CD4-positive, alpha-beta T cell treated with Interleukin-17A for 4 hours (primary cell): ENCODE measurements at places on chromosomes 5 and 9.
A peak's percentile ranks its signal among the peaks of the same experiment; 100 is the strongest.

DNA sequence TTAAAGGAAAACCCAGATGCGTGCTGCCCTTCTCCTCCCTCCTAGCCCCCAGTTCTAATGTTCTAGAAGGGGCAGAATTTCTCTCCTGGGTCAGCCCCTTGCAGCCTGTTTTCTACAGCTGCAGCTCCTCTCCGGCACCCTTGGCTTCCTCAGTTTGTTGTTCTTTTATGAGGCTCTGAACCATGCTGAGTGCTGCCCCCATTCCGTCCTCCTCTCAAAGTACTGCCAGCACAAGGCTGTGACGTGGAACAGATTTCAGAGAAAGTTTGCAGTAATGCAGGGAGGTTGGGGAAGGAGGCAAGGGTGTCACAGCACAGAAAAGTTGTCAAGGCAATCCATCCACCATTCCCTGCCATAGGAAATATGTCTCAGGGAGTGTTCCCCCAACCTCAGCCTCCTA, 63.3 kb downstream of the RGS3 start:
- no peak for DNase-seq

- no peak for DNase-seq
Measured at GRCh38 chr5:142823806-142824205, 53.6 kb downstream of the ARHGAP26 start.

- no peak for DNase-seq
Measured at GRCh38 chr5:67992923-67993322, 222.6 kb upstream of the PIK3R1 start.

DNA sequence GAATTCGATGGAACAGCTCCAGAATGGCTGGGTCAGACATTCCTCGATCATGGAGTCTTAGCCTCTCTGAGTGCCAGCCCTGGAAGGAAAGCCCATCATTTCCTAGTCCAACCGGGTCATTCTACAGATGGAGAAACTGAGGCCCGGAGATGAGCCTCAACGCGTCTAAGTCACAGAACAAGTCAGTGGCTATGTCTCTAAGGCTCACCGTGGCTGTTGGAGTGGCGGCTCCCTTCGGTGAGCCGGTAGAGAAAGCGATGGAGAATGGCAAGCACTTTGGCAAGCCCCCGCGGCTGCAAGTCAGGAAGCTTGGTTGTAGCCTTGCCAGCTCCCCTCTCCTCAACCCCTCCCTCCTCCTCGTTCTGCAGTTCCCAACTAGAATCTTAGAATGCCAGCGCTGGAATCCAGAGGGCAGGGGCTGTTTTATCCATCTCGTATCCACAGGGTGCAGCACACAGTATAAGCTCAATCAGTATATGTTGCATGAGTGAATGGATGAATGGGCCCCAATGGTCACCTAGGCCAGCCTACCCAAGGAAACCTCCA, 438 bp upstream of the ARSI start:
- DNase-seq: no peak

- DNase-seq: no peak
Measured at GRCh38 chr9:68482548-68482947, 58.1 kb downstream of the TMEM252 start.

- DNase-seq: no peak
Measured at GRCh38 chr9:105864248-105864898, 170.0 kb downstream of the TMEM38B start.

DNA sequence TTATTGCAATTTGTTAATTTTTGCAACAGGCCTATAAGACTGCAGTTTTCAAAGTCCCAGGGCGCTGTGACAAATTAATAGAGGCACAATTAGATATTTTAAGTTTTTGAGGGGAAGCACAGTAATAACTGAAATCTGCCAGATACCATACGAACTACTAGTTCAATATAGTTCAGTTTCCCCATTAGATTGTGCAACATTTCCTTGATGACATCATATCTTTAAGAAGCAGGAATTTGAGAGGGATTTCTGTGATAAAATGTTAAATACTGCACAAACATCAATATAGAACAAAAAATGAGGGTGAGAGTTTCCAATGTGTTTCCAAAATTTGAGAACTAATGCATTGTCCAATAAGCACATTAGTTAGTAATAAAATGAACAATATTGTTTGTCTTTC, 56.7 kb upstream of the GRIN3A start:
- DNase-seq: no peak

DNA sequence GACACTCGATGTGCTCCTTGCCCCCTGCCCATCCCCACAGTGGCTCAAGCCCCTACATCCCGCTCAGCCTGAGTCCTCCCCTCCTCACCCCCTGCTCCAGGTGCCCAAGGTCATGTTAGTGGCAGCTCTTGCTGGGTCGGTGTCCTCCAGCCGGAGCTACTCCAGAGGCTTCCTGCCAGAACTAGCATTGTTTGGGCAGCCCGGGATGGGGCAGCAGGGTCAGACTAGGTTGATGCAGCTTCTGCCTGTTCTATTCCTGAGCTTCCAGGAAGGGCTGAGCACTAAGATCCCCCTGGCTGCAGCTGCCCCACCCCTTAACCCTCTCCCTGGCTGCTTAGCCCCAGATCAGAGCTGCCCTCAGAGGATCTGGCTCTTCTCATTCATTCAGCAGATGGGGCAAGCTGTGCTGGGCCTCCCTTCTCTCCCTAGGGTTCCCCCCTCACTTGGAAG, 671 bp downstream of the RGS14 start:
- peak; percentile 26 for DNase-seq

DNA sequence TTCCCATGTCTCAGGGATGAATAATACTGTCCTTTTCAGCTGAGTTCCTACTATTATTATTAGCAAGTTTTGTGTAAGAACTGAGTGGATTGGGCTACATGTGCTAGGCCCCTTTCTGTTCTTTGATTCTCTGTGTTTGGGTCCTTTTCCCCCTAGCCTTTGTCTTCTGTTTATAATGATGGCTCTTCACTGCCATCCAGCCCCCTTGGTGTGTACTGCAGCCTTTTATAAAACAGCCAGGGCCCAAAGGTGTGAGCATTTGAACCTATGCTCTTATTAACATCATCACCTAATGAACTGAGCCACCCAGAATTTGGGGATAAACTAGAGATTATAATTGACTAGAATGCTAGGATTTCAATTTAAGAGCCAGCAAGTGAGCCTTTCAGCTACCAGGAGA, 52.6 kb downstream of the PLAC8L1 start:
- DNase-seq: no peak

- DNase-seq: no peak
Measured at GRCh38 chr5:154999865-155000264, 13.7 kb upstream of the KIF4B start.

- peak; percentile 49 for DNase-seq
Measured at GRCh38 chr9:121071756-121072421, 2.9 kb upstream of the CNTRL start.

GRCh38 chr5:164119806-164120447, 614.5 kb downstream of the MAT2B start:
- DNase-seq: no peak

DNA sequence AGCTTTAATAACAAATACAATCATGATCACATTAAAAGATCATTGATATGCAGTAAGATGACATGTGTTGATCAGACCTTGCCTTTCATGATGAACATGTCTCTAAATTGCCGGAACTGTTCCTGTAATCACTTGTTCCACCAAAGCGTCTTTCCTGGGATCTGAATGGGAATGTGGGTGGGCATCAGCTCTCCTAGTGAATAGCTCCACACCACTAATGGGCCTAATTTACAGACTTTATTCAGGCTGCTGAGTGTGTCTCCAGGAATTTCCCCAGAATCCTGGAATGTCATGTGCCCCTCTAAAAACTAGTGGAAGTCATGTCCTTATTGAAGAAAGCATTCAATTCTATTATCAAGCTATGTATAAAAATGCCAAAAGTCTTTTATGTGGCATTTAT, 765.1 kb upstream of the CTNND2 start:
- no peak for DNase-seq

DNA sequence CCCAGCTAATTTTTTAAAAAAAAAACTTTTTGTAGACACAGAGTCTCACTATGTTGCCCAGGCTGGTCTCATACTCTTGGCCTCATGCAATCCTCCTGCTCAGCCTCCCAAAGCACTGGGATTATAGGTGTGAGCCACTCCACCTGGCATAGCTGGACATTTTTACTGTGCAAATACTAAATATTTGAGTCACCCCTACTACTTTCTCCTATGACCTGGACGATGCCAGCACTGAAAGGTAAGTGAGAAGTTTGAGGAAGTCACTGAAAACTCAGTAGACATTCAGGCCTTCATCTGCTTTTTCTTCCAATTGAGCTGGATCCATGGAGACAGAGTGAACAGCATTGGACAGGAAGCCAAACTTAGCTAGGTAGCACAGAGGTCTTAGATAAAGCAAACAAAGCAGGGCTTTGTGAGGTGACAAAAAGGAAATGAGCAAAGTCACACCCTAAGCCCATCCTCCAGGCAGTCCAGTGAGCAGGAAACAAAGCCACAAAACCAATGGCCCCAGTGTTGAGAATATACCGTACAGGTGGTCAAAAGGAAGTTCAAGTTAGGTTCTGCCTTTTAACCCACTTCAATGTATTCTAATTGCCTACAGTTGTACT, 192.6 kb upstream of the RASA1 start:
- peak; percentile 22 for DNase-seq

DNA sequence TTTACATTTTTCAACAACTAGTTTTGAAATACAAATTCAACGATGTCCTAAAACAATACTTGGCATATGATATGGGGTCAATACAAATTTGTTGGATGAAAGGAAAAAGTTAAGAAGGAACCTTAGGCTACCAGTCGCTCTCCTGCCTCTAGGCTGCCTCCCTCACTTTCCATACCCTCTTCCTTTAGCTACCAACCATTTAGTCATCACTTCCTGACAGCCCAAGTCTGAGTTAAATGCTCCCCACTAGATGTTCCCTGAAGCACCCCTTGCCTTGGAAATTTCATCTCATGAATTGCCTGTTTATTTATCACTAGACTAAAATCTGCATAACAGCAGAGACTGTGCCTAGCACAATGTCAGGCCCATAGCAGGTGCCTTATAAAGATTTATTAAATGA, 2.7 kb upstream of the LARS1 start:
- no peak for DNase-seq

- DNase-seq: no peak
Measured at GRCh38 chr5:96562614-96563013, 99.6 kb upstream of the CAST start.

DNA sequence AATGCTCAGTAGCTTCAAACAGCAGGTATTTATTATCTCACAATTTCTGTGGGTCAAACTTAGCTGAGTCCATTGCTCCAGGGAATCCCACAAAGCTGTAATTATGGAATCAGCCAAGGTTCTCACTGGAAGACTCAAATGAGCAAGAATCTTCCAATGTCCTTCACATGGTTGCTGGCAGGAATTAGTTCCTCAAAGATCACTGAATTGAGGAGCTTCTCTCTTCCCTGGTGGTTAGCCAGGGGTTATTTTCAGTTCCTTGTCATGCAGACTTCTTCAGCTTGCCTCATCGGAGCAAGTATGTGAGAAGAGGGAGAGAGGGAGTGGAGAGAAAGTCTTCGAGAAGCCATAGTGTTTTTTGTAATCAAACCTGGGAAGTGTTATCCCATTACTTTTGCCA, 2331.9 kb downstream of the MAT2B start:
- DNase-seq: no peak

DNA sequence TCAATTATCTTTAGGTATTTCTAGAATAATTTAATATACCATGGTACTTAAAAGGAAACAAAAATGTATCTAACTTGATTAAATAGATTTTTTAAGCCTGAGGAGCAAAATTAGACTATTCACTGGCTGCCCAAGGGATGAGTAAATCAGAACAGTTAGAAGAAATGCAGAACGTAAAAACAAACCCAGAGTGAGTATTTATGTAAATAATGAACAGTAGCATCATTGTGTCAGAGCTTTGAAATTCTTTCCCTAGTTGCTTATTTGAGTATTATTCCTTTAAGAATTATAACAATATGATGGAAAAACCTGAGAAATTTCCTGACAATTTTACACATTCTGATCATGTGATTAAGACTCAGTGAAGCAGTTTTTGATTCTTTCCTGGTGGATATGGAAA, 200.9 kb downstream of the GDNF start:
- DNase-seq: no peak

- DNase-seq: no peak
Measured at GRCh38 chr9:113269871-113270270, 5.5 kb downstream of the CDC26 start.

- DNase-seq: no peak
Measured at GRCh38 chr9:130026583-130027340, 16.2 kb downstream of the FNBP1 start.

- no peak for DNase-seq
Measured at GRCh38 chr5:56429110-56429561, 196.0 kb upstream of the ANKRD55 start.

- no peak for DNase-seq
Measured at GRCh38 chr5:178473854-178474253, 116.3 kb downstream of the COL23A1 start.

GRCh38 chr9:70642341-70642740, 227.9 kb upstream of the KLF9 start:
- no peak for DNase-seq

GRCh38 chr9:127724012-127724411, 8.1 kb downstream of the TTC16 start:
- DNase-seq: no peak

- no peak for DNase-seq
Measured at GRCh38 chr9:115291841-115292240, 173.9 kb upstream of the TNC start.

GRCh38 chr5:102758576-102758975, 3.5 kb downstream of the PAM start:
- DNase-seq: no peak

- no peak for DNase-seq
Measured at GRCh38 chr5:15601274-15601673, 101.3 kb downstream of the FBXL7 start.

DNA sequence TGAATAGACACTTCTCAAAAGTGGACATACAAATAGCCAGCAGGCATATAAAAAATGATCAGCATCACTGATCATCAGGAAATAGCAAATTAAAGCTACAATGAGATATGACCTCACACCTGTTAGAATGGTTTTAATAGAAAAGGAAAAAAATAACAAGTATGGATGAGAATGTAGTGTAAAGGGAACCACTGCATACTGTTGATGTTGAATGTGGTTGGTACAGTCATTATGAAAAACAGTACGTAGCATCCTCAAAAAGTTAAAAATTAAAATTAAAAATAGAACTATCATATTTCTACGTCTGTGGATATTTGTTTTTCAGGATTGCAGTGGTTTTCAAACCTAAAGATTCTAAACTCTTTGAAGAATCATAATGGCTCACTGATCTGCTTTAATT, 215.1 kb upstream of the NREP start:
- no peak for DNase-seq

DNA sequence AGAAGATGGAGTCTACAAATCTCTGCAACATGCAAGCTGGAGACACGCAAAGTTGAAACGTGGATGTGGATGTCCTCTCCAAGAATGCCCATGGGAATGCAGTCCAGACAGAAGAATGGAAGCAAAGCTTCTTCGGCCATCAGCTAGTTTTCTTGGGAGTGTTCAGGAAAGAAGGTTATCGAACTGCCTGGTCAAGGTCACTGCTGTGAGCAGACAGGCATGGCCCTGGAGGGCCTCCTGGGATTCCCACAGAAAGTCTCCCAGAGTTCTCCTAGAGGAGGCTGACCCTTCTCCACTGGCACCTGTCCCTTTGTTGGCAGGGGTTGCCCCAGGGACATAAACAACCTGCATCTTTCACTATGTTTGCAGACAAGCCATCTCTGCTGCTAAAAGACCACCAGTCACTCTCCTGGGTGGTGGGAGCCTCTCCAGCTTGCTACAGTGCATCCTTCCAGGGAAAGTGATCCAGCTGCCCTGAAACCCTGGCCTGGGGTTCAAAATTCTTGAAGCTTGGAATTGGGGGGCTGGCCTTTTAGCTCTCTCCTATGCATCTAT, 265.8 kb downstream of the SYK start:
- no peak for DNase-seq

GRCh38 chr5:156391139-156391538, 64.2 kb downstream of the SGCD start:
- no peak for DNase-seq

GRCh38 chr5:160627921-160628618, 206.4 kb downstream of the PTTG1 start:
- no peak for DNase-seq
